GM20000 (cell line): ENCODE measurements at places on chromosomes 12 and 14.

DNA sequence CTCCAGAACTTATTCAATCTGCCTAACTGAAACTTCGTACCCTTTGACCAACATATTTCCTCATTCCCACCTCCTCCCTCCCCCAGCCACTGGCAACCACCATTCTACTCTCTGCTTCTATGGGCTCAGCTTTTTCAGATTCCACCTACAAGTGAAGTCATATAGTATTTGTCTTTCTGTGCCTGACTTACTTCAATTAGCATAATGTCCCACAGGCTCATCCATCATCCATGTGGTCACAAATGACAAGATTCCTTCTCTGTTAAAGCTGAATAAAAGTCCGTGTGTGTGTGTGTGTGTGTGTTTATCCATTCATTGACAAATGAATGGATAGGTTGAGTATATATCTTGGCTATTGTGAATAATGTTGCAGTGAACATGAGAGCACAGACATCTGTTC lies 1.3 kb upstream of the C14orf39 start:
- no peak for DNase-seq

DNA sequence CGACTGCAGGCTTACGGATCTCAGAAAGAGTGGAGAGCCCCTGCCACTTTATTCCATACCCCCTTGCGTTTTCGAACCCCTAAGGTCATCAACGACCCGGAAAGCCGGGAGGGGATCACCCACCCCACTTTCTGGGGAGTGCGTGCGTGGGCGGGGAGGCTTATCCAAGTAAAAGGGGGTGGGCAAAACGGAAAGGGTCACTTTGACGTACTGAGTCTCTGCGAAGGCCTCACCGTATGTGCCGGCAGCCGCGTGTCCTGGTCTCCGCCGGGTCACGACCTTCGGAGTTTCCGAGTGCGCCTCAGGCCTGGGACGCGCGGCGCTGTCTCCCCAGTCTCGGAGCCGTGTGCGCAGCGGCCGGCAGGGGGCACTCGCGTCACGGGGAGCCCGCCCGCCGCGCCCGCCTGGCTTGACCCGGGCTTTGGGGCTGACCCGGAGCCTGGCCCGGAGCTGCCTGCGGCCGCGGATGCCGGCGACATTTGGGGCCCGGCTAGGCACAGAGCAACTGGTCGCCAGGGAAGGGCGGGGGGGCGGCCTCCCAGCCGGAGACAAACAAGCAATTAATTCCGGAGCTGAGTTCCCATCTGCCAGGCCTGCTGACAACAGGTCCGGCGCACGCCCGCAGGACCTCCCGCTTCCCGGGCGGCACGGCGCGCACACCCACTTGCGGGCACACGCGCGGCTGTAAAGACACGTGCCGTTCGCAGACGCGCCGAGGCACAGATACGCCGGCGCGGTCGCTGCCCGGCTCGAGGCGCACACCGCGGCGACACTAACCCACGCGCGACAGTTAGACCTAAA lies 890 bp upstream of the KIF26A start:
- peak; percentile 96 for DNase-seq

DNA sequence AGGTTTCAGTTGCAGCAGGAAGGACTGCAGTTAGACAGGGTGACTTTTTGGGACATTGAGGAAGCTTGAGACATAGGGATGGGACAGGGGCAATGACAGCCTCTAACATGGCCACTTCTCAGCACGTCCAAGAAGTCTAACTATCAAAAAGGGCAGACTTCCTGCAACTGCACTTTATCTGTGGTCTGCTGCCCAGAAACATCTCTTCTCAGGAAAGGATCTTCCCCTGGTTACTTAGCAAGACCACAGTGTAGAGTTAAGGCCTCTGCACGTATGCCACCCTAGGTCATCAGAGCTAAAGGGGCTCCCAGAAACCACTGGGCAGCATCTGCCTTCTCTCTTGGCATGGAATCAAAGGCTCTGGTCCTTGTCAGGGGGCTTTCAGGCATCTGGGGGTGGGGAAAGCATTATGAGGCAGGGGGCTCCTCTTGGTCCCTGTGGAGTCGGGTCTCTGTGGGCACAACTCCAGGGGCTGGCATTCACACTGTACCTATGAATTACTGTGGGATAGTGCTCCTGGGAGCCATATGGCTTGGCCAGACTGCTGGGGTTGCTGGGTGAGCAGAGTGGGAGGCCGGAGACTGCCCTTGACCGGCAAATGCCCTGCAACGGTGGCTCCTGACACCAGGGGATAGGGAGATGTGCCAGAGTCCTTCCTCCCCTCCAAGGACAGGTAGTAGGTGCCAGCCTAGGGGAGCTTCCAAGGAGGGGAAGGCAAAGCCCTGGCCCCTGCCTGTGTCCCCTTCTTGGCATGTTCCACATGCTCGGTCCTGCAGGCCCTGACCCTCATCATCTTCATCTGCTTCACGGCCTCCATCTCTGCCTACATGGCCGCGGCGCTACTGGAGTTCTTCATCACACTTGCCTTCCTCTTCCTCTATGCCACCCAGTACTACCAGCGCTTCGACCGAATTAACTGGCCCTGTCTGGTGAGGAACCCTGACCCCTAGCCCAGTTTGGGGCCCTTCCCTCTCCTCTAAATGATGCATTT lies 1.0 kb downstream of the CMTM5 start:
- DNase-seq = no peak

- DNase-seq = no peak
These were observed 878 bp downstream of the TMEM119 start for GRCh38 chr12:108596854-108597558.

DNA sequence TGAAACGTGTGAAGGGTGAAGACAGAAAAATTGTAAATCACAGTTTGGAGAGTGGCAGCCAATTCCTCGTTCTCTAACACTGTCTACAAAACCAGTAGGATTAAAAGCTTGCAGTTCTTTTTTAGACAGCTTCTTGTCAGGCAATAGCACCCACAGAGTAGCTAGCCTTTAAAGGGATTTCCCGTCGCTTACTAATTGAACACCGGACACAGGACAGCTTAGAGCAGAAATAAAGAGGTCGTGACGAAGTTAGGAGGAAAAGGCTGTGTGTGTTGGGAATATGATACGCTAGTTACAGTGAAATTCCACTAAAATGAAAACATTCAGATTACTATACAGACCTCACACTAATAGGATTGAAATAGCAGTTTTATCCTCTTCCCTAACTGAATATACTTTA lies 149.1 kb upstream of the FLRT2 start:
- no peak for DNase-seq

- no peak for DNase-seq
These were observed 101.0 kb downstream of the PIWIL1 start for GRCh38 chr12:130438711-130439110.

GRCh38 chr14:50762001-50762930 lies 68.7 kb downstream of the NIN start:
- DNase-seq = peak; percentile 62

DNA sequence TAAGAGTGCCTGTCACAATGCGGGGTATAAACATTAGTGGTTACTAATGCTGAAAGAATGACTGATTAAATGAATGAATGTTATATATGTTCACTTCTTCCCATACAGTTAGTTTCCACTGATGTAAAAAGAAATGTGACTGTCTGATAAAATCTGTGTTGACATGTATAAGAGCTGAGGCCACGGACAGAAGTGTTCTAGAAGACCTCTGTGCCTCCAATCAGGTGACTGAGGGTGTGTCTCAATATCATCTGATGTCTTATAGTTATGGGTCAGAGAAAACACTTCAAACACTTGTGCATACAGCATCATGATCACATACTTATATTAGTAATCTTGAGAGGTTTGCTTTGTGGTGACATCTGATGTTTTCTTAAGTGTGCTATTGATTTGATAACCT lies 183.4 kb downstream of the TTC7B start:
- DNase-seq = no peak

DNA sequence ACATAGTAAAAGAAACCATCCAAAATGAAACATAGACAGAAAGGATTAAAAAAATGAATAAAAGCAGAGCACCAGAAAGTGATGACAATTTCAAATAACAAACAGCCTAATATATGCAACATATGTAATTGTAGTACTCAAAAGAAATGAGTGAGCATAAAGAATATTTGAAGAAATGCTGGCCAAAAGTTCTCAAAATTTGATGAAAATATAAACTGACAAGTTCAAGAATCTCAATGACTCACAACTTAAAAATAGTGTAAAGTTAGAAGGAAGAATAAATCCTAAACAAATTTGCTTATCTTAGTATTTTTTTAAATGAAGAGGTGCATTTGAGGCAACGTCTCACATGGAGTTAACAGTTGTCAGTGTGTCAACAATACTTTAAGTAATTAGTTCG lies 498.9 kb downstream of the SLC6A15 start:
- DNase-seq = no peak

DNA sequence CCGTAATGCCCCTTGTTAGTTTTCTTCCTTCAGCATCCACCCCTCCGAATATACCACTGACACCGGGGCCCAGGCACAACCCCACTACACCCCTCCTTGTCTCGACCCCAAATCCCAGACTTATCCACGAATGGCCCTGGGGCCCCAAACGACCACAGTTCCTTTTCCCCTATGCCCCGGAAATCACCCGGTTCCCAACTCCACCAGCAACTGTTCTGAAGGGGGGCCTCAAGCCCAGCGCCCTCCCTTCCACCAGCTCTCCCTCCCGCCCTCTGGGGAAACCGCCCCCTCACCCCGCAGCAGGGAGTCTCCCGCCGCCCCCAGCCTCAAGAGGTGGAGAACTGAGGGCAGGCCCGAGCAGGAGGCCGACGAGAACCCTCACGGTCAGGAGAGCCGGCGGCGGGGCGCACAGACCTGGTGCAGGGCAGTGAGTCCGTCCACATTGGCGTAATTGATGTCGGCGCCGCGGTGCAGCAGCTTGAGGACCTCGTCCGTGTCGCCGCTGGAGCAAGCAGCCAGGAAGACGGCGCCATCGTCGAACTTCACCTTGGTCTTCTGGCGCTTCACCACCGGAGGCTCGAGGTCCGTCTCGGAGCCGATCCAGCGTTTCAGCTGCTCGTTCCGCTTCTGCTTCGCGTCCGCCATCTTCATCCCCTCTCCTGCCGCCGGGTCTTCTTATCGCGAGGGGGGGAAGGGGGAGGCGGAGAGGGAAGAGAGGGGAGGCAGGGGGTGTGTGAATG lies 446 bp downstream of the PPP1R12A start:
- peak; percentile 15 for DNase-seq

DNA sequence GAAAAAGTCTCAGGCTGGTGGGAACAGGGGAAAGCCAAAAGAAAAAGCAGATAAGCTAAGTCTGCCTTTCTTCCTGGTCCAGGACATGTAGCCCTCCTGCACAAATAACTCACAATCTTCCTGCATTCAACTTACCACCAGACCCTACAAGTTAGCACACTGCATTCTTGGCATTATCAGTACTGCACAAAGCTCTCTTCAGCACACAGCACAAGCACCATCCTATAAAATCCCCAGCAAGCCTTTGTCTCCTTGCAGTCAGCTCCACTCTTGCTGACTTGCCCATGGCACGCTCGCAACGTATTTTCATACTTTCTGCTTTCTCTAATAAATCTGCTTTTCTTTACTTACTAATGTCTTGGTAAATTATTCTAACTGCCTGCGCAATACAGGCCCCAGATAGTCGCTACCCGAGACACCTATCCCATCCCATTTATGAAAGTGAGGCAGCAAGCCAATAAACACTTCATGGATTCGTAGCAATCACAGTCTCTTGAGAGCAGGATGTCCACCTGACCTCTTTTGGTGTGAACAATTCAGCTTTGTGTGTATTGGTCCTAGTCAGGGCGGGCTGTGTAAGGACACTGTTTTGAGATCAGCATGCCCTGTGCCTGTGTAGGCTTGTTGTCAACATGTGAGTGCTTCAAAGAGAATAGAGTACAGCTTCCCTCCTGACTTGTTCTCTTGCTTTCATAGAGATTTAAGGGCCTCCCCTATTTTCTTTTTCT lies 49.0 kb downstream of the TMEM117 start:
- no peak for DNase-seq

GRCh38 chr14:51871846-51872245 lies 11.4 kb downstream of the GNG2 start:
- no peak for DNase-seq

DNA sequence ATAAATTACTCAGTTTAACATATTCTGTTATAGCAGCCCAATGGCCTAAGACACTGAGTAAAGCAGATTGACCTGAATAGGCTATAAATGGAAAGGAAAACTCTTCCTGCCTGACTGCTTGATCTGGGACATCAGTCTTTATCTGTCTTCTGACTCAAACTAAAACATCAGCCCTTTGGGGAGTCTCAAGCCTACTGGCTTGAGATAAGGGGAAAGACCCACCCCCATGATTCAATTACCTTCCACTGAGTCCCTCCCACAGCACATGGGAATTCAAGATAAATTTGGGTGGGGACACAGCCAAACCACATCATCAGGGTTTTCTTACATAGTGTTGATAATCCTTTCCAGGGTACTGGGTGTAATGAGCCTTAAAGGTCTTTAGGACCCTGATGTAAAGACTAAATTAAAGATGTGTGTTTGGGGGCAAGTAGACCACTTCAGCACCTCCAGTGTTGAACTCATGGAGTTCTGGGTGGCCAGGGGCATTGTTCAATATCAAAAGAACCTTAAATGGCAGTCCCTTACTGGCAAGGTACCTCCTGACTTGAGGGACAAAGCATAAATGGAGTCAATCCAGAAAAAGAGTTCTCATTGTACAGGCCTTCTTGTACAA lies 67.8 kb downstream of the TSHR start:
- no peak for DNase-seq

- DNase-seq = no peak
These were observed 650.1 kb upstream of the USP15 start for GRCh38 chr12:61610143-61610542.

DNA sequence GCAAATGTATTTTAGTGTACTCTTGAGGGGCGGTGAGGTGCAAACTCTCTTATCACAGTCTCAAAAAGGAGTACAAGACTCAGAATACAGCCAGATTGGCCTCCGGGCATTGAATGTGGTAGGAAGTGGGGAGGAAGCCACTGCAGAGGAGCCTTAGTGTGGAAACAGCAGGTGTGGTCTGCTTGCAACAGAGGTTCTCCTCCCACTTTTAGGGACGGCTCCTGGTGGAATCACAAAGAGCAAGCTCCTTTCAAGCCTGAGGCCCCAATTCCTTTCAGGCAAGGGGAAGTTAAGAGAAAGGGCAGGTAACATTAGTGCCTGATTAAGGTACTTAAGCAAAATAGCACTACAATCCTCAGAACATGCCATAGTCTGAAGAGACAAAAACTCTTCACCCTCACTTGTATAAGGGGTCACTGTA lies 23.7 kb upstream of the SLC2A3 start:
- DNase-seq = peak; percentile 38

- DNase-seq = no peak
These were observed 33.2 kb upstream of the STRN3 start for GRCh38 chr14:31059152-31059924.
